ENCODE measurements at places on chromosomes 3 and 15.

DNA sequence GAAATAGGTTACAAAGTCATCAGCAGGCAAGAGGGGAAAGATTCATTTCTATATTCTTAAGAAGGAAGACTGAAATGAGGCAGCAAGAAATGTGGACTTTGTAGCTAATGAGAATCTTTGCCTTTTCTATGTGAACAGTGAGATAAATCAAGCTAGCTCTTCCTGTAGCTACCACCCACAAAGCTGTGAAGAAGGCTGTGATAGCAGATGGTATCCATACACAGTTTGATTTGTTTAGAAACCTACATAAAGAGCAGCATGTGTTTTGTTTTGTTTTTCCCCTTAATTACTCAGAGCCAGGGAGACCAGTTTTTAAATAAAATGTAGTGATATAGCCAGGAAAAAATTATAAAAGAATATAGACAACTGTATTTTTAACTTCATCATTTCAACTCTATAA lies 45.5 kb downstream of the TEX9 start:
- no peak for DNase-seq

DNA sequence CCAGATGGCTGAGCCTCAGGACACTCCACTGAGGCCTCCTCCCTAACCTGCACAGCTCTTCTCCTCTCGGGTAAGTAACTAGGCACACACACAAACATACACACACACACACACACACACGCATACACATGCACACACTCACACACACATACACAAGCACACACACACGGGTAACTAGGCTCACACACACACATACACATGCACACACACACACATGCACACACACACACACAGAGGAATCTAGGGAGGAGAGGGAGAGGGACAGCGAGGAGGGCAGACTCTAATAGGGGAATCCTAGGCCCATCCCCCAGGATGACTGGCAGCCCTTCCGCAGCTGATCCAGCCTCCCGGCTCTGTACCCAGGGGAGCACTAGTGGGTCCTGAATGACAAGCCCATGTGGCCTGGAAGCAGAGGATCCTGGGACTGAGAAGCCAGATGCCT lies 177.4 kb upstream of the LINGO1 start:
- no peak for DNase-seq

DNA sequence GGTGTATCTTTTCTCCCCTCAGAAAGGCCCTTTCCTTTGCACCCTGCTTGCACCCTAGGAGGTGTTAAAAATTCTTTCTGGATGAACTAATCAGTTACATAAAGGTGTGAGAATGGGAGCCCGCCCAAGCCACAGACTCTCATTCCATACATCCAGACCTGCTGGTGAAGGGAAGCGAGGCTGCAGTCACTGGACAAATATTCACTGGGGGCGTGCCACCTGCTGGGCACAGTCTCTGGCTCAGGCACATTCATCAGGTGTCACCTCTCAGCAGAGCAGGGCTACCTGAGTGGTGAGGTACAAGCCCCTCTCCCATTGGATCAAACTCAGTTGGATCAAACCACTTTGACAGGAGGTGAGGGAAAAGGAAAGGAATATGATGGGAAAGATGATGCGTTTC lies 52.0 kb downstream of the NTRK3 start:
- no peak for DNase-seq

GRCh38 chr3:78765671-78766485 lies 1001.9 kb downstream of the ROBO1 start:
- no peak for DNase-seq

- no peak for DNase-seq
These were observed 84.3 kb downstream of the ATP1B3 start for GRCh38 chr3:141960731-141961130.

All from NAMALWA (cell line).